ENCODE measurements at places on chromosomes 13 and 19.

DNA sequence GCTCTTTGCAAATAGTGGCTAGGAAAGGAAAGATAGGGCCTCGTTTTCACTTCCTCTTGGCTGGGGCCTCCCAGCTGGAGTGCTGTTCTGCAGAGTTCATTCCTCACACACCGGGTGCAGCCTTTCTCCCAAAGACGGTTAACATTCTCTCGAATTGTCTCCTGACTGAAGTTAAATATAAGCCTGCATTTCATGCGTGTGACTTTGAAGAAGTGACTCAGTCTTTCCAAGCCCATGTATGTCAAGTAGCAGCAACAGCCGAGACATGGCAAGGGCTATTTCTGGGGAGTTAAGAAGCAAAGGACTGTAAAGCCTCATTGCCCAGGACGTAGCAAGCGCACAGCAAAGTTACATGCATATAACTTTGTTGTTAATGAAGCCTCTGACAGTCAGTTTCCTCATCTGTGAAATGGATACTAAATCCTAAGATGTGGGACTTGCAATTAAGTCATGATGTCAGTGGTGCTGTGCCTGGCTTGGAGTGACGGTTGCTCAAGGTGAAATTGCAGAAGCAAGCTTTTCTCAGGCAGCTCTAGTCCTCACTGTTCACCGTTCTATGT, 502.4 kb downstream of the MYO16 start:
- peak; percentile 40 for ATAC-seq

GRCh38 chr13:36788276-36788675, 30.7 kb upstream of the RFXAP start:
- peak; percentile 33 for ATAC-seq

DNA sequence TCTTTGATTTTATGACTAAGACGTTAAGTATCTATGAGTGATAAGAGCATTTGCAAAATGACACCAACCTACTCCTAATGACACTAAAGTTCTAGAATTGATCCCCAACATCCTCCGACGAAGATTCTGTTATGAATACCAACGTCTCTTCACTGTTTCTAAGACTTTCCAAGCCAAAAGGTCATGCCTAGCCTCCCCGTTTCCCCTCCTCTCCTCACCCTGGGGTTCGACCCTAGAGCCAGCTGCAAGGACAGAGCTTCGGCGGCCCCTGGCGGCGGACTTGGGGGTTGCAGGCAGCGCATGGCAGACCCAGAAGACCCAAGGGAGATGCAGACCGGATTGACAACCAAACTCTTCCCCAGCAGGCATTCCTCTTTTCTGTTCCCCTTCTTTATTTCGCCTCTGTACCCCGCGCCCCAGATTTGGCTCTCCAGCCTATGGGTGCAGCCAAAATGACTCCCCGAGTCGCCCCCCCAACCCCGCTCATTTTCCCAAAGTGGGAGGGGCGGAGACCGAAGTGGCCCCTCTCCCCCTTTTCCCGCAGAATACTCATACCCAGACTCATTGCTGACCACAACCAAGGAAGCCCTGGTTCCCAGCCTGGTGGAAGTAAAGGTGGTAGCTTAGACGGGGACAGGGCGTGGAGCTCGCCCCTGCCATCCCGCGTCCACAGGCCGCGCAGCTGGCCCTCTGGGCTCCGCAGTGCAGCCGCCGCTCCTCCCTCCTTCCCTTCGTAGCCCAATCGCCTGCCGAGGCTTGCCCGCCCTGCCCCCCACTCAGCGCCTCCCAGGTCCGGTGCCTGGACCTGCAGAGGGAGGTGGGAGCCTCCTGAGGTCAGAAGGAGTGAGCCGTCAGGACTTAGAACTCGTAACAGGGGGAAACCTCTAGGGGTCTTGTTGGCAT, 4.1 kb upstream of the EML2 start:
- ATAC-seq = peak; percentile 56

GRCh38 chr13:51771418-51772104, 32.4 kb downstream of the DHRS12 start:
- ATAC-seq = no peak

DNA sequence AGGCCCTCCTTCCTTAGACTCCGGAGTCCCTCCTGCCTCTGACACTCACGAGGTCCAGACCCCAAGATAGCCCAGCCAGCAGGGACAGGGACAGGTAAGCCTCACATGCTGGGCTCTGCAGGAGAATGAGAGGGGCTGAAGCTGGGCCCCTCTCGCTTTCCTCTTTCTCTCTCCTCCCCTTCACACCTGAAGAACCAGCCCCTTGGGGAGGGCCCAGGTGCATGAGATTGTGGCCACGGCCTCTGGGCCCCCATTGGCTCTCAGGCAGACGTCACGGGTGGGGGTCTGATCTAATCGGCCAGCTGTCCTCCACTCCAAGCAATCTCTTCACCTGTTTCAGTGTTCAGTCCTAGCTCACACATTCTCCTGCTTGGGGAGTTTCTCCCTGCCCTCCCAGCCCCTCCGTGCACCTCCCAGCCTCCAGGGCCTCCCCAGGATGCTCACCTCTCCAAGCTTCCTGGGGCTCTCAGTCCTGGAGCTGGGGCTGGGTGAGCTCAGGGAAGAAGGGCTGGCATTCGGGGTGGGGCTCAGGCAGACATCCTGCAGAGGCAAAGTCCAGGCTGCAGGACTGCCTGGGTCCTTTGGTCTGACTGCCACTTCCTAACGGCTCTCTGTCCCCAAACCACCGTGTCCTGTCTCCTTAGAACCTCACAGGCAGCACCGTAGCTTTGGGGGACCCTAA, 2.8 kb downstream of the TMEM150B start:
- ATAC-seq = no peak

- no peak for ATAC-seq
Measured at GRCh38 chr19:10838377-10838776, 2.4 kb upstream of the TMED1 start.

- ATAC-seq = no peak
Measured at GRCh38 chr19:977058-977464, 7.1 kb upstream of the WDR18 start.

- ATAC-seq = no peak
Measured at GRCh38 chr19:3213159-3213558, 11.3 kb upstream of the CELF5 start.

- ATAC-seq = no peak
Measured at GRCh38 chr13:76331943-76332712, 554.1 kb downstream of the KCTD12 start.

DNA sequence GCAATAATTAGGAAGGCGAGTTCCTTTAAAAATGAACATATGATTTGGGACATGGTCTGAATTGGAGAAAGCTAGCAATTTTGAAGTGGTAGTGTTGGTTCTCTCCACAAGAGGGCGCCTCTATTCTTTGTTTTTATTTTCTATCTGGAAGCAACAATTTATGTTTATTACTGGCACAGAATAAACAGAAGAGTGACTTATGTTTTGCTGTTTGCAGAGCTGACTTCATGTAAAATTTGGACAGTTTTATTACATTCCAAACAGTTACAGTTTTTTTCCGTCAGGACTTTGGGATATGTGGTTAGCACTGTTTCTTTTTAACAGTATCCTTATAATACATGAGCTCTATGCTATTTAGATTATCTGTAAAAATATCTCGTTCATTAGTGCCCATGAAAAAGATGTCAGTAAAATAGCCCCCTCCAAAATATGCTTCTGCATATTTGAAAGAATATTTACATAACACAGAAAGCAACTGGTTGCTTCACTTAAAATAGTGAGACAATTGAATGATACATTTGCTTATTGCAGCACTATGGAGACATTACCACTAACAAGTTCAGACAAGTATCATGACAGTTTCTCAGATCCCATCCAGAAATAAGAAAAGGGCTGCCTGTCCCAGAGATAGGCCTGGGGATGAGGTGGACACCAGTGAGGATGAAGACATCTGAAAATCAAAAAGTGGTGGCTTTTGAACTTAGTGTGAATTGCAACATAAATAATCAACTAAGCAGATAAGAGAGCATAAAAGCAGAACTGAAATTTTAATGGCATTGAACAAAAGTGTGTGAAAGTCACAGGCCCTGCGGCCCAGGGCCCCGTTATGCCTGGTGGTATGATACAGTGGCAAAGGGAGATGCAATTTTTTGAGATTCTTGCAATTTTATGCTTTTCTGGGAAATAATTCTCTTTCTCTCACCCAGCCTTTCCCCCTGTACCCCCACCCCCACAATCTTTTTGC, 32.3 kb upstream of the FGF9 start:
- ATAC-seq = no peak

DNA sequence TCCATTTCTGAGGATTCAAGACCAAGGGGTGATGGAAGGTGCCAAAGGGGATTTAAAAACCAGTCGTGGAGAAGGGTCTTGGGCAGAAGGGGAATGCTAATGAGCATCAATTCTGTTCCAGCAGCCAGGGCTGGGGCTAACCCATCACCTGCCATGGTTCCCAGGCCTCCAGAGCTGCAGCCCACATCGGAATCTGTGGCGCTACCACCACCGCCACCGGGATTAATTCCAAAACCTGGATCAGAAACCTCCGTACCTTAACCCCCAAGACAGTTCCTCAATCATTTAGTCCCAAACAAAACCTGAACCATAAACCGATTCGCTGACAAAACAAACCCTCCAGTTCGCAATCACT, 583 bp downstream of the ZNF615 start:
- peak; percentile 51 for ATAC-seq

- no peak for ATAC-seq
Measured at GRCh38 chr19:37412700-37413099, 41.8 kb downstream of the ZNF527 start.

- ATAC-seq = no peak
Measured at GRCh38 chr13:30659980-30660379, 42.3 kb downstream of the USPL1 start.

DNA sequence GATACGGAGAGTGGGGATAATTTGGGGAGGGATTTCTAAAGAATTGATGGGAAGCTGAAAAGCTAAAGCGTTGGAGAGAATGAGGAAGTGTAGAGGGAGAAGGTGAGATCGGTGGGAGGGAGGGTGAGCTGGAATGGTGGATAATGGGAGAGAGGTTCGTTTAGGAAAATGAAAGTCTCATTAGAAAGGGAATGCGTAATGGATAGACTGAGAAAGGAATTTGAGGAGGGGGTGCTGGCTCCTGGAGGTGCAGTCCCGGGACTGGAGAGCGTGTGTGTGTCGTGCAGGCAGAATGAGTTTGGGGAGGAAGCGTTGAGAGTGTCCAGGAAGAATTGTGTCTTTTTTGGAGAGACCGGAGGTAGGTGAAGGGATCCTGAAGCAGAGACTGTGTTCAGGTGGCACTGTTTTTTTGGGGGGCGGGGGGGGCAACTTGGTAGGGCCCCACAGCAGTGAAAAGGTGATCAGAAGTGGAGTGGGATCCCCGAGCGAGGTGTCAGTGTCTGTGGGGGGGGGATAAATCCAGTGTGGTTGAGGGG, 1.4 kb downstream of the ACTN4 start:
- no peak for ATAC-seq

GRCh38 chr13:19103140-19103539, 78.5 kb downstream of the TUBA3C start:
- no peak for ATAC-seq

GRCh38 chr13:26705536-26705935, 55.0 kb downstream of the GPR12 start:
- ATAC-seq = no peak

DNA sequence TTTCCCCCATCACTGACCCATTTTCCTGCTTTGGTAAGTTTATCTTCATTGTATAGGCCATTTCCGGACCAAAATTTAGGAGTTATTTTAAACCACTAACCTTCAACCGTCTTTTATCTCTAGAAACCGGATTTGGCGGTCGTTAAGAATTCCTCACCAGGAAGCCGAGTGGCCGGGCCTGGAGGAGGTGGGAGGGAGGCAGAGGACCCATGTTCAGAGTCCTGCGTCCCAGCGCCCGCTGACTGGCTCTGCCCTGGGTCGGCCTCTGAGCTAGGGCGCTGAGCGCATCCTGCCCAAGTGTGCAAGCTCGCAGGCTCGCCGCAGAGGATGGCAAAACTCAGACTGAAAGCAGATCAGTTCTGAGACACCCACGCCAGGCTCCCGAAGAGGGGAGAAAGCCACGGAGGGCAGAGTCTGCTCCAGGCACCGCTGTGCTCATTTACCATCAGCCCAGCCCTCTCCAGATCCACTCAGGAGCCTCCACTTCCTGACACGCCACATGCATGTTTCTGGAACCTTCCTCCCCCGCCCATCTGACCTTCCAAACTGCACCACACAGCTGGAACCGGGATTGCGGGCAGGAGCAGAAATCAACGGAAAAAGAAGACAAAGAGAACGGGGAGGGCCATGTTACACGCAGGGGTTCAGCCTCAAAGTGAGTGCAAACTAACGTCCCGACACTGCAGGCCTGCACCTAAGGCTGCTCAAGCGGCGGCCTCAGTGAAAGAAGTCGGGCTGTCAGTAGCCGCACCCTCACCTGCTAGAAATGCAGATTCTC, 8.3 kb downstream of the COL4A1 start:
- ATAC-seq = no peak

- ATAC-seq = no peak
Measured at GRCh38 chr19:16957151-16957701, 68.4 kb downstream of the F2RL3 start.

DNA sequence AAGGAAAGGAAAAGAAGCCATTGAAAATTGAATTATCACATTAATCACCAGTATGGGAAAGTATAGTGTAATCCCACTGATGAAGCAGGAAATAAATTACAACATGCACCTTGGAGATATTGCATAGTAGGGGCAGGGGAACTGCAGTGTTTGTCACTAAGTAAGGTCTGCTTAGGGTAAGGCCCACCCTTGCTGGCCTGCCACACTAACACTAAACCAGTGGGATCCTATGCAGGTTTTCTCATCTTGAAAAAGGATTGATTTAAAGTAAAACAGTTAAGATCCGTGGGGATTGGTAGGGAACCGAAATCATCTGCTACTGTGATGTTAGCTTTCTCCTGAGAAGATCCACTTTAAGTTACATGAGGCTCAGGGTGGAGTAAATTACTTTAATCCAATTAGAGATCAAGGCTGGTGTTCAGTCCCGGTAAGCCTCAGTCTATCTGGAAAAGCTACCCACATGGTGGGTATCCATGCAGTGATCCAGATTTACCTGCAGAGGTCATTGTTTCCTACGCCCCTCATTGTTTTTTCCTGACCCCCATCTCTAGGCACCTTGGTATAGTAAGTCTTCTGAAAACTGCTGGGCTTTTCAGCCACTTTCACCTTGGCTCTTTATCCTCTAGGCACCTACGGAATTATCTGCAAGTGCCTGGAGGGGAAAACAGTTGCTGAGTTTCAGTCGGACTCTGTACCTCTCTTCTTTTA, 1014.9 kb upstream of the ATXN8OS start:
- no peak for ATAC-seq

DNA sequence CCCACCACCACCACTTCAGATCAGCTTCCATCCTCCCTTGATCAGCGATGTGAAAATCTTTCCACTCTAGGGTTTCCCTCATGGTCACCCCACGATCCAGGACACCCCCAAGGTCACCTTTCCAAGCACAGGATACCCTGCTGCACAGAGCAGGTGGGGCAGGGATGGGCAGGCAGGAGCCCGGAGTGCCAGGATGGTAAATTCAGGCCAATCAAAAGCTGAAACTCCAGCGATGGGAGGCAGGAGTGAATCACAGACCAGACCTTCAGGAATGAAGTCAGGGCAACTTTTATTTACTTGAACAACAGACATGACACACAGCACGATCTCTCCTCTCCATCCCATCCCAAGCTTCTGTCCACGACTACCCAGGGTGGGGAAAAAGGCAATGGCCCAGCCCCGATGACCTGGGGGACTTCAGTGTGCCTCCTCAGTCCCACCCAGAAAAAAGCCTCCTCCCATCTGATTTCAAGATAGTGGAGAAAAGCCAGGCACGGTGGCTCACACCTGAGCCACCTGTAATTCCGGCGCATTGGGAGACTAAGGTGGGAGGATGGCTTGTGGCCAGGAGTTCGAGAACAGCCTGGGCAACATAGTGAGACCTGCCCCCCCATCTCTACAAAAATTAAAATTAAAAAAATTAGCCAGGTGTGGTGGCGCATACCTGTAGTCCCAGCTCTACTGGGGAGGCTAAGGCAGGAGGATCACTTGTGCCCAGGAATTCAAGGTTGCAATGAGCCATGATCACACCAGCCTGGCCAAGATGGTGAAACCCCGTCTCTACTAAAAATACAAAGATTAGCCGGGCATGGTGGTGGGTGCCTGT, 39.2 kb downstream of the ZSWIM4 start:
- no peak for ATAC-seq

All from motor neuron (in vitro differentiated cells).